Uterus (tissue), 4 donors: ENCODE measurements at places on chromosomes 13 and 19.

DNA sequence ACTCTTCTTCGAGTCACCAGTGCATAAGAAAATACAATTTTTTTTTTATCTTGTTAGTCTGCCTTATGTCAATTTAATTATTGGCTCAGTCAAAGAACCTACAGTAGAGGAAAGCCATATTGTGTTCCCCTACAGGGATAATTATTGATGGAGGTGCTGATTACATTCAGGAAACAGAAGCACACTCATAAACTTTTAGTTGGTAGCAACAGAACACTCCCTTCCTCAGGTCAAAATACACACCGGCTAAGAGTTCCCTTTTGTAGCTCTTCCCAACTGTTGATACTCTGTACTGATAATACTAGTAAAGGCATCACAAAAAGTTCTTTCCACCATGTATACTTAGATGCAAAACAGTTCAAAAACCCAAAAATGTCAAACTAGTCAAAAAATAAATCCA lies 18.4 kb downstream of the FOXO1 start:
- no peak for DNase-seq

DNA sequence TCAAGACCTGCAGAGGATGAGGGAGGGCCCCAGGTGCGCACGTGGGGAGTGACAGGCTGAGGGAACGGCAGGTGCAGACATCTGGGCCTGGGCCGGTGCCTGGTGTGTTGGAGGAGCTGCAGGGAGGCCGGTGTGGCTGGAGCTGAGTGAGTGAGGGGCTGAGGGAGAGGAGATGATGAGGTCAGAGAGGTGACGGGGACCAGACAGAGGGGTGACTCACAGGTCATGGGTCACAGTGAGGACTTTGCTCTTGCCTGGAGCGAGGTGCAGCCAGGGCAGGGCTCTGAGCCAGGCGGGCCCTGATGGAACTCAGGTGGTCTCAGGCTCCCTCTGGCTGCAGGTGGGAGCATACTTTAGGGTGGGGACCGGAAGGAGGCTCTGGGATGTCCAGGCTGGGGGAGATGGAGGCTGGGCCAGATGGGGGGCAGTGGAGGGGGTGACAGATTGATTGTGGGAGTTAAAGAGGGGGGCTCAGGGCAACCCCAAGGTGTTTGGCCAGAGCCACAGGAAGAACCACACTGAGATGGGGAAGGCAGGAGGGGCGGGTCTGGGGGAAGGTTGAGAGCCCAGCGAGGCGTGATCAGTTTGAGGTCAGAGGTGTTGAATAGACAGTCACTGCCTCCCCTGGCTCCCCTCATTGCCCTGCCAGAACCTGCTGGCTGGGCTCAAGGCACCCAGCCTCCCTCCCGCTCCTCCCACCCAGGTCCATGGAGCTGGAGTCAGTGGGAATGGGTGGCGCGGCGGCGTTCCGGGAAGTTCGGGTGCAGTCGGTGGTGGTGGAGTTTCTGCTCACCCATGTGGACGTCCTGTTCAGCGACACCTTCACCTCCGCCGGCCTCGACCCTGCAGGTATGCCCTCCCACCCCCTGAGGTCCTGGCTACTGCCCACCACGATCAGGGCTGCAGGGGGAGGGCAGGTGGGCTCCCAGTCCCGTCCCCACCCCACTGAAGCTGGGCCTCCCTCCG lies 8.4 kb downstream of the ARHGAP33 start:
- no peak for DNase-seq

GRCh38 chr19:1151037-1151724 lies 22.9 kb downstream of the SBNO2 start:
- DNase-seq, result no peak

- DNase-seq, result no peak
Observed at GRCh38 chr13:60244381-60244780, 80.7 kb upstream of the DIAPH3 start.

- DNase-seq, result no peak
Observed at GRCh38 chr13:43698009-43698408, 88.8 kb downstream of the ENOX1 start.

DNA sequence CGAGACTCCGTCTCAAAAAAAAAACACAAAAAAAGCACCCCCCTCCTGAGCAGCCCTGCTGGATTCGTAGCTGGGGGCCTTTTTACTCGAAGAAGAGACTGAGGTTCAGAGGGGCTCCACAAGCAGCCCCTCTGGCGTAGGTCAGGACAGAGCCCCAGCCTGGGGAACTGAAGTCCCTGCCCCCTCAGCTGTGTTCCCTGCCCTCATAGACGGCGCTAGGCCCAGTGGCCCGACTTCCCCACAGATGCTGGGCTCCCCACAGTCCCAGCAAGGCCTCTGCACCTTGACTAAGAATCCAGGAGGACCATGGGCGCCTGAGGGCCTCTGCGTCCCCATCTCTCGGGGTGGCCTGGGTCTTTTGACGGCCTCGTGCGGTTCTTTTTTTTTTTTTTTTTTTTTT lies 1.1 kb upstream of the MISP start:
- no peak for DNase-seq
